ENCODE measurements at places on chromosomes 11 and 22.

- no peak for DNase-seq
These were observed at the start of gene DKK3 for GRCh38 chr11:12007769-12008737. Gene DKK3 (minus strand): TSS chr11:12008626. CDS start chr11:12008582, 44 bp downstream.

GRCh38 chr11:2263071-2263565 is 7.3 kb downstream of the ASCL2 start:
- DNase-seq, result no peak

DNA sequence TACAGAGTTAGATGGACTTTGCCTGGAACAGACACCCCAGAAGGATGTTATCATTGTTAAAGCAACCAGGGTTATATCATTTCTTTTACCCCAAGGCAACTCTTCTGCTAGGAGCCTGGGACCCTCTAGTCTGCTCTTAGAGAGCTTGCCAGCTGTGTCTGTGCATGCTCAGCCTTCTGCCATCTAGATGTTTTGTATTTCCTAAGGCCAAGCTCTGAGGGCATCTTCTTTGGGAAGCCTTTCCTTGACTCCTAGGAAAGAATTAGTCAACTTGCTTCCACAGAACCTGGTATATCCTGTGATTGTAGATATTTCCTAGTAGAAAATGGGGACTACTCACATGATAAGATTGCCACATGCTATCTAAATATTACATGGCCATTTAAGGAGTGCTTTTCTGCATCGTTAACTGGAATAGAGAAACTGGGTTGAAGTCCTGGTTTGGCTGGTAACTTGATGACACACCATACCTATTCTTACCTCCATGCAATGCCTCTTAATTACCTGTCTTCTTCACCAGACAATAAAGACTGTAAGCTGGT is 87.6 kb downstream of the STIM1 start:
- no peak for DNase-seq

DNA sequence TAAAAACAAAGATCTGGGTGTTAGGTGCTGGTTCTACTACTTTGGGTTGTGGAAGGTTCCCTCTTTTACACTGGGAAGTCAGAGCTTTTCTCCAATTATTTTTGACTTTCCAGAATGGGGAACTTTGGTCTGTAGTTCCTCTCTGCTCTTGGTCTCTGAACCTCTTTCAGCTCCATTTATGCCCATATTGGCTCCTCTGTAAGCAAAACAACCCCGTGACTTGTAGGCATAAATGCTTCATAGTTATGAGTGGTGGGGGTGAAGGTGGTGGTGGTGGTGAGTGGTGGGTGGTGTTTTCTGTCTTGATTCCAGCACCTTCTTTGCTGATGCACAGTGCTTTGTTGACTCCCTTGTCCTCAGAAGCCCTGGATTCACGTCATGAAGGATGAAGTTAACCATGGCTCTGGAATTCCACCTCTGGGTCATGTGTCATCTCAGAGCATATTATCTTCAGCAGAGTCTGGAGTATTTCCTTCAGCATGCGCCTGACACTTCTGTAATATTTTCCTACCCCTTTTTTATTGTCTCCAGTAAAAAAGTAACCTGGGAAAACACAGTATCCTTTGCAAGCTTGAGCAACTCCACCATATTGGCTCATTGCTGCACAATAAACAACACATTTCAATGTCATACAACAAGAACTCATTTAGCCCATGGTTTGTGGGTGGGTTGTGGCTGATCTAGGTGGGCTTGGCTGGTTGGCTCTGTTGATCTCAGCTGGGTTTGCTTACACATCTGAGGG is 24.1 kb upstream of the GRK3 start:
- DNase-seq, result no peak

DNA sequence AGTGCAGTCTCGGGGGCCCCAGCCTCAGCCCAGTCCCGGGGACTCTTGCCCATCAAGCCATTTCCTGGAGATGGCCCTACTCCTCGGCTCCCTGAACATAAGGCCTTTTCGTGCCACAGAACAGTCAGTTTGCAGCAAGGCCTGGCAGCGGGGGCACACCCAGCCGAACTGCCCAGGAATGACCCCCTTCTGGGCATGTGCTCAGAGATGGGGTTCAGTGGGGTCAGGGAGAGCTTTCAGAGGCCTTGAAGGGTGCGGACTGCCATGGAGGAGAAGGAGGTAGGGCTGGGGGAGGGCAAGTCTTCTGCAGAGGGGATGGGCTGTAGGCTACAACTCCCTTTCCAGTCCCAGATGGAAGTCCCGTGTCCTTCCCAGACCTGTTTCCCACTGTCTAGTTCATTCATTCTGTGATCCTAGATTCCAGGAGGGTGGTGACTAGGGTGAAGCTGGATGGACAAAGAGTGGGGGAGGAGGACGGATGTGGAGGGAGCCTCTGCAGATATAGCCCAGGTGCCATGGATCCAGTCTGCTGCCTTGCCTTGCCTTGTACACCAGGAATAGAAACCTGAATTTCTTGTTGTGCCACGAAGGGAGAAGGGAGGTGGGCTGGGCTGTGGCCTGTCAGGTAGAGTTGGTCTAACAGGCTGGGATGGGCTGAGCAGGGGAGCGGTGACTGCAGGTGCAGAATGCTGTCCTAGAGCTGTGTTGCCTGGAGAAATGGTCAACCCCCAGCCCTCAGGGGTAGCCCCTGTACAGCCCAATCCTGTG is 14.2 kb upstream of the OMP start:
- no peak for DNase-seq

DNA sequence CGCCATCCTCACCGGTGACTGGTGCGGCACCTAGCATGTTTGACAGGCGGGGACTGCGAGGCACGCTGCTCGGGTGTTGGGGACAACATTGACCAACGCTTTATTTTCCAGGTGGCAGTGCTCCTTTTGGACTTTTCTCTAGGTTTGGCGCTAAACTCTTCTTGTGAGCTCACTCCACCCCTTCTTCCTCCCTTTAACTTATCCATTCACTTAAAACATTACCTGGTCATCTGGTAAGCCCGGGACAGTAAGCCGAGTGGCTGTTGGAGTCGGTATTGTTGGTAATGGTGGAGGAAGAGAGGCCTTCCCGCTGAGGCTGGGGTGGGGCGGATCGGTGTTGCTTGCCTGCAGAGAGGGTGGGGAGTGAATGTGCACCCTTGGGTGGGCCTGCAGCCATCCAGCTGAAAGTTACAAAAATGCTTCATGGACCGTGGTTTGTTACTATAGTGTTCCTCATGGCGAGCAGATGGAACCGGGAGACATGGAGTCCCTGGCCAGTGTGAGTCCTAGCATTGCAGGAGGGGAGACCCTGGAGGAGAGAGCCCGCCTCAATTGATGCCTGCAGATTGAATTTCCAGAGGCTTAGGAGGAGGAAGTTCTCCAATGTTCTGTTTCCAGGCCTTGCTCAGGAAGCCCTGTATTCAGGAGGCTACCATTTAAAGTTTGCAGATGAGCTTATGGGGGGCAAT is 1.1 kb downstream of the NEAT1 start:
- no peak for DNase-seq

GRCh38 chr22:39721206-39722031 is 150.9 kb downstream of the CACNA1I start:
- no peak for DNase-seq

Measured in amniotic stem cell (primary cell).